ENCODE measurements at places on chromosomes 4 and X. TPM values are rescaled to one million over a fixed set of nuclear protein-coding genes. Genes with fewer than 3 reads are reported as not detected.
A peak's percentile ranks its signal among the peaks of the same experiment; 100 is the strongest.

Gene ARX
- polyA plus RNA-seq = 0.10 TPM

DNA sequence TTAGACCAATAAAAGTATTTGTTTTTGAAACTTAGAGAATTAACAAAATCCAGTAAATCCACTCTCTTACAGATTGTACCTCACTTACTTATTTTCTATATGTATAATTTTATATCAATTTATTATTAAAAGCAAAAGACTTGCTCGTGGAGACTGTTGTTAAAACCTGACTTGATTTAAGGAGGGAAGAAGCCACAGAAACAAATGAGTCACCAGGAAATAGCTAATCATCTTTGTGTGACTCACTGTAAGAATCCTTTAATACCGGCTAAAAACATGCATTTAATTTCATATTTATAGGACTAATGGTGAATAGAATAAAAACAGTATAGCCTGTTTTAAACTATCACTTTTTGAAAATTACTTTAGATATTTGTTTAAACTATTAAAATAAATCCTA, 29.9 kb upstream of the UBE2NL start:
- no peak for DNase-seq

DNA sequence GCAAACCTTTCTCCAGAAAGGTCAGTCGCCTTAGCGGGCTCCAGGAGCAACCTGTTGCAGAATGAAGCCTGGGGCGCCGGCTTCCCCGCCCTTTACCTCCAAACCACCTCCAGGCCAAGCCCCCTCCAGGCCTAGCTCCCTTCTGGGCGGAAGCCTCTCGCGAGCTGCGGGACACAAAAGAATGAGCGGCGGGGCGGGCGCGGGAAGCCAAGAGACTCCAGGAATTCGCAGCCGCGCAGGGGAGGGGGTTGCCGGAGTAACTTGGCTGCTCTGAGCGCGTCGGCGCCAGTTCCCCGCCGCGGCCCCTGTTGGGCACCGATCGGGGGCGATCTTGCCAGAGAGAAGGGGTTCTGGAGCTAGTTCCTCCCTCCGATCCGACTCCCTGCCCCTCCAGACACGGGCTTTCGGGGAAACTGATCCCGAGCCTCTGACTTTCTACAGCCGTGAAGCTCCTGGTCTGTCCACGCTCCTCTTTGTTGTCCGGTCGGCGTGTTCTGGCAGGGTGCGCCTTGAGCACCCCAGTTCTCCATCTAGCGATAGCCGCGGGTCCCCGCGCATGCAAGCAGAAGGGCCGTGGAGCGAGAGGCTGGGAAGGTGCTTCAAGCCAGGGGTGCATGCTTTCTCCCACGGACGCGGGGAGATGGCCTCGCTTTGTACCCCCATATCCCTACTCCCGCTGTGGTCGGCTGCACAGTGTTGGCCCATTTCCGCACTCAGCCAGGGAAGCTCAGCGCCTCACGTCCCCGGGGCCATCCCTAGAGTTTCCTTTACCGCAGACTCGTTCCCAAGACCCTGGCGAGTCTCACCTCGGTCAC, 1.2 kb downstream of the PROM1 start:
- peak; percentile 71 for DNase-seq

DNA sequence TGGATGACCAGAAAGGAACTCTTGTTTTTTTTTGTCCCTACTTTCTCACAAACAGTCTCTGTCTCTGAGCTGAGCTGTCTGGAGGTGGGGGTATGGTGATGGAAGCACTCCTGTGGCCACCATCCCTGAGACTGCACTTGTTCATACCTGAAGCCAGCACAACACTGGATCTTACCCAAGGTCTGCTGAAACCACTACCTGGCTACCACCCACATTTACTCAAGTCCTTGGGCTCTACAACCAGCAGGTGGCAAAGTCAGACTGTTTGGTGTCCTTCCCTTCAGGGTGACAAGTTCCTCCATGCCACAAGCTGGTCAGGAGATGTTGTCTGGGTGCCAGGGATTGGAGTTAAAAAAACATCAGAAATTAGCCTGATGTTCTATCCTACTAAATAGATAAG, 89.7 kb downstream of the NEXMIF start:
- no peak for DNase-seq

- no peak for DNase-seq
Observed at GRCh38 chrX:108558217-108558616, 118.6 kb downstream of the COL4A5 start.

Gene GIMD1
- not detected for polyA plus RNA-seq

Gene GDPD2
- polyA plus RNA-seq = 0.18 TPM

Data from left lung (tissue), 14 donors.